ENCODE measurements at places on chromosomes 5 and 9.

DNA sequence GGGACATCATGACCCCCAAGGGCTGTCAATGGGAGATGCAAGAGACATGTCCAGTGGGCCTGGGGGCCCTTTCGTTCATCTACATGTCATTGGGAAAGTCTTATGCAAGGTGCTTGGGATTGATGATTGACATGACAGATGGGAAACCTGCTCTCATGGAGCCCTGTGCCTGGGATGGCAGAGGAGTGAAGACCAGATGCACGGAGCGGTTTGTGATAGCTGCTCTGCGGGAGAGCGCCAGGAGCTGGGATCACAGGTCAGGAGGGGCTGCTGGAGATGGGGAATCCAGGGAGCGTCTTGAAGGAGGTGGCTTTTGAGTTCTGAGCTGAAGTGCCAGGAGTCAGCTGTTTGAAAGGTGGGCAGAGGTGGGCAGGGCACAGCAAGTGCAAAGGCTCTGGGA is 104.3 kb downstream of the FGF18 start:
- no peak for DNase-seq

- DNase-seq: no peak
Observed at GRCh38 chr5:61455179-61456006, 123.3 kb downstream of the ZSWIM6 start.

DNA sequence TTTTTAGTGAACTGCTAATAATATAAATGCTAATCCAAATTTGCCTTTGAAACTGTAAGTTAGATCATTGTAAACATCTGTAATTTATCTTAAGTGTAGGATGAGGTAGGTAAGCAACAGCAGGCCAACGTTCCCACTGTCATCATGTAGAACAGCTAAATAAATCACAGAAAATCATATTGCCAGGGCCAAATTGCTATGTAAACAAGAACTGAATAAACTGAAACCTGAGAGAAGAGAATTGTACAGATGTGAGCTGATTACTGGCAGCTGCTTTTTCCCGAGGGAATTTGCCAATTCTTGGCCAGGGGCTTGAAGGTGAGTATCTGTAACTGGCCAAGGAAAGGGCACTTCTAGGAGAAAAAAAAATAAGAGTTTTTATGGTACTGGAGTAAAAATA is 97.6 kb downstream of the CDH10 start:
- DNase-seq: no peak

- DNase-seq: peak; percentile 30
Observed at GRCh38 chr5:163695830-163696578, 190.6 kb downstream of the MAT2B start.

GRCh38 chr9:109010746-109011145 is 2.6 kb downstream of the CTNNAL1 start:
- DNase-seq: peak; percentile 76

DNA sequence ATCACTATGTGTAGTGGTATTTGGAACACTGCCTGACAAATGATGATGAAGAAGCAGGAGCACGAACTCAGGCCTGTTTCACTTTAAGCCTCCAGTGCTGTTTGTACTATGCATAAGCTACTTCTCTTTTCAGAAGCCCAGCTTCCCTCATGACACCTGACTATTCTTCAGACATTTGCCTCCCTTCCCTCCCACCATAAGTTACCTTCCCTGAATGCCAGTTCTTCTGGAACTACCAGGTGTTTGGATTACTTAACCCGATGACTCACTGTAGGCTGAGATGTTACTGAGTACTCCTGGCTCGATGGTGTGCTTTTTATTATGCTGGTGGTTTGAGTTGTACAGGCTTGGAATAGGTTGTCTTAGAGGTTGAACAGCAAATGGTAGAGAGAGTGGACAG is 180.0 kb downstream of the SPATA31D1 start:
- DNase-seq: no peak

GRCh38 chr5:79143684-79144379 is 32.2 kb downstream of the BHMT start:
- DNase-seq: no peak

DNA sequence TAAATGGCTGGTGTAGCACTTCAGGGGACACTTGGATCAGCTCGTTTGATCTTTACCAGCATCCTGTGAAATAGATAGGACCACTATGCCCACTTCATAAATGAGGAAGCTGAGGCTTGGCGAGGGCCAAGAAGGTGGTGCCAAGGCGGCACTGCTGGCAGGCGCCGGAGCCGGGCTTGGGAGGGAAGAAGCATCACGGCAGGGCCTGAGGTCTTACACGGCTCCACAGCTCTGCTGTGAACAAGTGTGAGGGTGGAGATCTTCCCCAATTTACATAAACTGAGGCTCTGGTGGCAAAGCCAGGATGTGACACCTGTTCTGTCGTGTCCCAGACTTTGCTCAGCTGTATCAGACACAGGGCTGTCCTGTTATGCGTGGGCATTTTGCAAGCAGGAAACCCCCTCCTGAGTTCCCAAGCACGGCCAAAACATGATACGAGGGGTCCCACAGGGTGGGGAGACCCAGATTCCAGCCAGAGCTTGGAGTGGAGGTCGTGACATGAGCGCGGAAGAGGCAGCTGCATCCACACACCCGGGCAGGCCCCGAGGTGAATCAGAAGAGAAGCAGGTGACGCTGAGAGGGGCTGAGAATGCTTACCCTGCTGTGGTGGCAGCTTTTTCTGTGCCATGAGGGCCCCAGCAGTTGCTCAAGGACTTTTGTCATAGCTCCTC is 117.5 kb upstream of the BOD1 start:
- DNase-seq: no peak

DNA sequence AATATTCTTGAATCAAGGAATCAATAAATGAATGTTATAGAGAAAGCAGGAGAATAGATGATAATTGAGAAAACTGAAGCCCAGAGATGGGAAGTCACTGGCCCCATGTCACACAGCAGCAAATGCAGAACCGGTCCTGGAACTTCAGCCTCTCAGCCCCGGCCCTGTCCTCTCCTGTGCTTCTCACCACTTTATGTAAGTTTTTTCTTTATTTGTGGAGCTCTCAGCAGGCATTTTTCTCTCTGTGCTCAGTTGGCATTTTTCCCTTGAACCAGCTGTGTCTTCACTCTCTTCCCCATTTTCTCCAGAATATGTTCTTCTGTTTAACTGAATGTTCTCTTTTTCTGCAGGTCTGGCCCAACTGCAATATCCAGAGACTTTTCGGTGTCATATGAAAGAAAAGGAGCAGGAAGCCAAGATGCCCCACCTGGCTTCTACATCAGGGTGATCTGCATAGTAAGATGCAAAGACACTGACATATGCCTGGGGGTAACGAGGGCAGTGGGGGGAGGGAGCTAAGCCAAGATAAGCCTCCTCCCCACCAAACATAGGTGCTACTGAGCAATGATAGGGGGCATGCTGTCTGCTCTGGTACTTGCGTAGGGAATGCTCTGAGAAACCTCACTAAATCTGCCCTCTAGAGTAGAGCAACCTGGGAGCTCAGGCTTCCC is 12.8 kb upstream of the LCP2 start:
- peak; percentile 43 for DNase-seq

DNA sequence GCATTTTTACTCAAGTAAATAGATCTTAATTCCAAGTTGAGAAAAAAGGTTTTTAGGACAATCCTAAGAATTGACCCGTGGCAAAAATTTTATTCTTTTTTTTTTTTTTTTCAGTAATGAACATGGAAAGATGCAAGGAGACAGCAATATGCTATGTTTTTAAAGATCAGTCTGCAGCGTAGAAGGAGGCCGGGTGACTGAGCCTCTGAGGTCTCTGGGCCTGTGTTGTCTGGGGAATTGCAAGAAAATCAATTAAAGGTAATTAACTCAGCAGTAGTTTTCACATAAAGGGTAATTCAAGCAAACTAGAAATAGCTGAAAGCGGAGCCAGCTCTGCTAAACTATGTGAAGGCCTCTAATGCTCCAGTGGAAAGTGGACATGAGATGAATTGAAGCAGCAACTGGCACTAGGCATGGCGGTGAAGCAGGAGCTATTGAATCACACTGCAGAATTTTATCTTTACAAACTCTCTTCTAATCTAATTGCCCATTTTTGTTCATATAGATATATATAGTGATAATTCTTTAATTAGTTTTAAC is 285.2 kb upstream of the ITGA1 start:
- DNase-seq: no peak

All from inflammatory macrophage treated with lipopolysaccharide for 4 hours (primary cell).